ENCODE measurements at places on chromosomes 2 and 18.

DNA sequence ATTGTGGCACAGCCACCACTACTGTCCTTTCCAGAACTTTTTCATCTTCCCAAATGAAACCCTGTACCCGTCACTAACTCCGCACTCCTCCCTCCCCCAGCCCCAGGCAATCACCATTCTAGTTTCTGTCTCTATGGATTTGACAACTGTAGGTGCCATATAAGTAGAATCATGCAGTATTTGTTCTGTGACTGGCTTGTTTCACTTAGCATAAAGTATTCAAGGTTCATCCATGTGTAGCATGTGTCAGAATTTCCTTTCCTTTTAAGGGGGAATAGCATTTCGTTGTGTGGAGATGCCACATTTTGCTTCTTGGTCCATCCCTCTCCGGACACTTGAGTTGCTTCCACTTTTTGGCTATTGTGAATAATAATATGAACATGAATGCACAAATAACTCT lies 842 bp upstream of the CKAP2L start:
- DNase-seq: no peak

- no peak for DNase-seq
These were observed 14.4 kb downstream of the FMNL2 start for GRCh38 chr2:152349416-152349815.

DNA sequence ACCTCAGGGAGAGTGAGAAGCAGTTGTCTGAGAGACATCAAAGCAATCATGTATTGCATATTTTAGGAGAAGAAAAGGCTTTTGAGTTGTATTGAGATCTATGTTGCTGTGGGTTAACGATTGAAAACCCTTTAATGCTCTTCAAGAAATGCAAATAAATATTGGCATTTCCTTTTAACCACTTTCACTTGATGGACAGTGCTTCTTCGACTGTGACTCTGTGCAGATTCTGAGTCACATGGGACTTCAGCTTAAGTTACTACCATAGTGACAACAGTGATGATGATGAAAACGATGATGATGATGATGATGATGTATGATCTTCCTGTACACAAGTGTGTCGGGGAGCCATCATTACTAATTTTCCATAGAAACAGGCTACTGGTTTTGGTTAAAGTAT lies 181.8 kb downstream of the AKAIN1 start:
- DNase-seq: no peak

GRCh38 chr2:186027922-186028321 lies 289.3 kb downstream of the FSIP2 start:
- no peak for DNase-seq

DNA sequence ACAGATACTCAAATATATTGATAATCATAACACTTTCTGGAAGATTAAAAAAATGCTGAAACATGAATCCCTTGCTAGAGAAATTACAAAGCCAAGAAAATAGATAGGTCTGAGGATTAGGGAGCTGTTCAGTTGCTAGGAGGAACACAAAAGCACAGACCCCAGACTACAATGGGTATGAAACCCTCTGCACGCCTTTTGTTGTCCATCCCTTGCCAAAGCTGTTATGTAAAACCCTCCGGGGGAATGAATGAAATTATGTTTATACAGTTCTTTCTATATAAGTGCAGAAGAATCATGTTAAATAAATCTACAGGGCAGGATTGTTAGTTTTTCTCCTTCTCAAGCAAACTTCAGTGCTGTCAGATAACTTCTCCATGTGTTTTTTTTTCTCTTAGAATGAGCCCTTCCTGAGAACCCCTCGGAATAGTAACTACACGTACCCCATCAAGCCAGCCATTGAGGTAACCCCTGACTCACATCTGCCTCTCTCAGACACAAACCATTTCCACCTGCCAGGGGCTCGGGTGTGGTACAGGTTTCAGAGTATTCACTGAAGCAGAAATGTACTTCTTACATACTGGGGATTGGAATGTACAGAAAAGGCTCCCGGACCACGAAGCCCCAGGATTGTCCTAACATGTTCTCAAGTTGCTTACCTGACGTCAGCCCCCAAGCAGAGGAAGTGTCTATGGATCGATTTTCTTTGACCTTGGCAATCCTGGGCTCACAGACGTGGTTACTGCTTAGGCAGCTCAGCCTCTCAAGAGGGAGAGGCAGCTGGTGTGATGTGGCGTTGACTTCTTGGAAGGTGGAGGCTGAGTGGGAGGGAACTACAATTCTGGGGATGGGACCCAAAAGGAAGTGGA lies 118.0 kb downstream of the PLB1 start:
- no peak for DNase-seq

- peak; percentile 13 for DNase-seq
These were observed 107.5 kb upstream of the SRD5A2 start for GRCh38 chr2:31688282-31688681.

GRCh38 chr2:23607925-23608324 lies 222.9 kb downstream of the KLHL29 start:
- DNase-seq: no peak

GRCh38 chr2:137254052-137254451 lies 488.7 kb downstream of the THSD7B start:
- DNase-seq: no peak

- no peak for DNase-seq
These were observed 1.3 kb downstream of the PTPN2 start for GRCh38 chr18:12882453-12883371.

DNA sequence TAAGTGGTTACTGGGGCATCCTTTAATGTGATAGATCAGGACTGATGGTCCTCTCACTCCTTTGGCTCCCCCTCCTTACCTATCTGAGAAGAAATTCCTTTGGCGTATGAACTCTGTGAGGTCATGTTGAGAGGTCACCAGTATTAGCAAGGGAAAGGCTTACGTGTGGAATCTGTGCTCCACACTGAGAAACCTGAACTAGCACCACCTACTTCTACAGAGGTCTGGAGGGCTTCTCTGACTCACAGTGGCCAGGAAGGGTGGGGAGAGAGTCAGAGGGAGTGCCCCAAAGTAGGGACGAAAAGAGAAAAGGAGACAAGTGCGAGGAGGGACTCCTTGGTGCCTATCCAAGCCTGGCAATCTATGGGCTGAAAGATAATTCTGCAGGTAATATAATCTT lies 348.6 kb downstream of the TNS1 start:
- no peak for DNase-seq

DNA sequence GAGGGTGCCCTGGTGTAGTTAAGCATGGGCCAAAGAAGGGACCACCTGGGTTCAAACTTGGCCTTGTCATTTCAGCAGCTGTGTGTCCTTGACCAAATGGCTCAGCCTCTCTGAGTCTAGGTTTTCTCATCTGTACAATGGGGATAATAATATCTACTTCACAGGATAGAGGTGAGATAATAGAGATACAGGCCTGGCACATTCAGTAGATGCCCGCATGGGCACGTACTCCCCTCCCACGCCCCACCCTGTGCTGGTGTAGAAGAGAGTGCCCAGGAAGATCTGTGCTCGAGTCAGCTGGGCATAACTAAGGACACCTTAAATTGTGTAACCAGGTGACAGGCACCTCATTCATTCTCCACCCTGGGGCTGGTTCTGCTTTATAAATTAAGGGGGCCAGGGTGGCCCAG lies 8.4 kb upstream of the TMEM185B start:
- no peak for DNase-seq

DNA sequence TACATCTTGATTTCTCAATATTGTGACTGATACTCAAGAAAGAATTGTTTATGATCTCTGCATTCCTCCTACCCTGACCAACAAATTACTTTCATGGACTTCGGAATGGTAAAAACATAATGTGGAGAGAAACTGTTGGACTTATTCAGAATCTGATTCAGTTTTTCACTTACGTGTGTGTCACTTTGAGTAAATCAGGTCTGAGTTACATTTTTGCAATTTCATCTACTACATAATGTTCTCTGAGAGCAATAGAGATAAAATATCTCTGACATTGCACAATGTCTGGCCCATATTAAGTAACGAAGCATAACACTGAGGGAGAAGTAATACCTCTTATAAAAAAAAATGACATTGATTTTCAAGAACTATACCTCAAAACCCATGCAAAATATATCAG lies 1337.9 kb upstream of the CHAC2 start:
- DNase-seq: no peak

DNA sequence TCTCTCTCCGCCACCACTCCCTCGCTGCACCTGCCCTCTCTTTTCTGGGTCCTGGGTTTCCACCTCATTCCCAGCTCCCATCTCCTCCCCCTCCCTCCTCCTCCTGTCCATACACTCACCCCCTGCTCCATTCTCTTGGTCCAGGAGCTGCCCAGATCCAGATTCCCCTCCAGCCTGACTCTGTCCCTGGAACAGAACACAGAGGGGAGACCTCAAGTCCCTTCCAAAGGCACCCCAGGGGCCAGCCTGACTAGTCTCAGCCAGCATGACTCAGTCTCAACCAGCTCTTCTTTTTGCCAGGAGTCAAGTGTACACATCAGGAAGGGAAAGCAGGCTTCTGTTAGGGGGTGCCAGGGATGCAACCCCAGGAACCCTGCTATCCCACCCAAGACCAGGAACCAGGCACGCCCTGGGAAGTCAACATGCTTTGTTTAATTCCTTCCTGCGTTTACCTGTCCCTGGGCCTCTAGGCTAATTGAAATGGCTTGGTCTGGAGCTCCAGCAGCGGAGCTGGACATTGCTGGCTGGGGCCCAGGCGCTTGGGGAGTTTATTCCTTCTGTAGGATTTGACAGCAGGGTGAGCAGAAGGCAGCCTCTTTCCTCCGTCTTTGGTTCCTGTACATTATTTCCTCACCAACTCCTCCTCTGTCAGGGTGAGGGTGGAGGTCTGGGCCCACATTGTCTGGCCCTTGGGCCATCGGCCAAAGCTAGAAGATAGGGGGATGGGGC lies 28.4 kb upstream of the SELENOI start:
- DNase-seq: no peak

DNA sequence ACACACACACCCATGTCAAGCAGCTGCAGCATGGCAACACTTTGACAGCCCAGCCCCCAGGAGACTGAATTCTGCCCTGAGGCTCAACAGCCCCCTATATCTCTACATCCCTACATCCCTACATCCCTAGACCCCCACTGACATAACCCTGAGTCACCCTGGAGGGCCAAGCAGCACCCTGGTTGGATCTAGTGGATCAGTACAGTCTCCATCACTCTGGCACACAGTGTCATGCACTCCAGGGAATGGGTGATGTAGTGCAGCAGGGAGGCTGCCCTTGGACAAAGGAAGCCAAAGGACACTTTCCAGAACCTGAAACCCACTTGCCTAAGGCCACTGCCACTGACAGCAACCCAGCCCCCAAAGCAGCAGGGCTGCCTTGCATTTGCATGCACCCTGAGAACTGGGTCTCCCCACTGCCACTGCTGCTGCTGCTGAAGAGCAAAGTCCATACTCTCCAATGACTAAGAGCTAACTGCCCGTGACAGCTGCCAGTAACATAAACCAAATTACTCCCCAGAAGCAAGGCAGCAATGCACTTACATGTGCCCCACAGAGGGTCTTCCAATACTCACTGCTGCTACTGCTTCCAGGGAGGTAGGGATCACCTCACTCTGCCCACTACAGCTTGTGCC lies 681.6 kb upstream of the KLHL29 start:
- DNase-seq: no peak

DNA sequence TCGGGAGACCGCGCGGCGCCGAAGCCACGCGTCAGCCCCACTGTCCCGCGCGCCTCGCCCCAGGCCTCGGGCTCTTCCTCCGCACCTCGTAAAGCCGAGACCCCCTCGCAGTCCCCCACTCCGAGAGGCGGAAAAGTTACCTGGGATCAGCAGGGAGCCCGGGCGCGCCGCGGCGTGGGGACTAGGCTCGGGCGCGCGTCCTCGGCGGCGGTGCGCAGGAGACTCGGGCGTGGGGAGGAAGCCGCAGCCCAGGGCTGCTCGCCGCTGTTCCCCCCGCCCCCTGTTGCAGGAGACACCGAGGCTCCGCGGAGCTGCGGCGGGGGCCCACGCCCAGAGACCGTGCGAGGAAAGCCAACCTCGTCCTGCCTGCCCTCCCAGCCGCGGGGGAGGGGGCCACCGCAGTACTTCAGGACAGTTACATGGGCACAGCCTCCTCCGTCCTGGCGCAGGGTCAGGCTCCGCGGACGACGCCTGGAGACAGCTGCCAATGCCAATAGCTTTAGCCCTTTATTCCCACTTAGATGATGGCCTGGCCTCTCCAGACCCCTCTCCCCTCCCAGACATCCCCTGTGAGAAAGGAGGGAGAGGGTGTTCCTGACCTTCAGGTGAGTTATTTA lies at the start of gene EPB41L3:
Gene EPB41L3 (minus strand): TSS at position 225 of the 617 bp plus-strand sequence. CDS start 54,814 bp downstream, outside the sequence.
- no peak for DNase-seq

GRCh38 chr2:228615496-228615895 lies 434.0 kb upstream of the SPHKAP start:
- no peak for DNase-seq

DNA sequence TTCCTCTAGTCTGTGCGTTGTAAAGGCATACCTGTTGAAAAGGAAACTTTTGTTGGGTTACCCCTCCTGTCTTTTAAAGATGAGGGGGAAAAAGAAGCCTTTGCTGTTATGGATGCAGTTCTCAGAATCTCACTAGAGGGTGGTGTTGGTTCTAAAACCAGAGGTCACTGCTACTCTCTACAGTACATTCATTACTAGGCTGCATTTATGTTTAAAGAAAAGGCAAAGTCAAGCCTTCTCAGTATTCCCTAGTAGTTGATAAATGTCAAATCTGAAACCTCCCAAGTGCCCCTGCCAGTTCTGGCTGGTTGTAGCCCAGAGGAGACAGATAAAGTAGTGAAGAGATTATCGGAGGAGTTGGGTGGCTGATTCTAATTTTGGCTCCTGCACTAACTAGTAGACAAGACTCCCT lies 1.4 kb upstream of the PLCL1 start:
- DNase-seq: no peak

DNA sequence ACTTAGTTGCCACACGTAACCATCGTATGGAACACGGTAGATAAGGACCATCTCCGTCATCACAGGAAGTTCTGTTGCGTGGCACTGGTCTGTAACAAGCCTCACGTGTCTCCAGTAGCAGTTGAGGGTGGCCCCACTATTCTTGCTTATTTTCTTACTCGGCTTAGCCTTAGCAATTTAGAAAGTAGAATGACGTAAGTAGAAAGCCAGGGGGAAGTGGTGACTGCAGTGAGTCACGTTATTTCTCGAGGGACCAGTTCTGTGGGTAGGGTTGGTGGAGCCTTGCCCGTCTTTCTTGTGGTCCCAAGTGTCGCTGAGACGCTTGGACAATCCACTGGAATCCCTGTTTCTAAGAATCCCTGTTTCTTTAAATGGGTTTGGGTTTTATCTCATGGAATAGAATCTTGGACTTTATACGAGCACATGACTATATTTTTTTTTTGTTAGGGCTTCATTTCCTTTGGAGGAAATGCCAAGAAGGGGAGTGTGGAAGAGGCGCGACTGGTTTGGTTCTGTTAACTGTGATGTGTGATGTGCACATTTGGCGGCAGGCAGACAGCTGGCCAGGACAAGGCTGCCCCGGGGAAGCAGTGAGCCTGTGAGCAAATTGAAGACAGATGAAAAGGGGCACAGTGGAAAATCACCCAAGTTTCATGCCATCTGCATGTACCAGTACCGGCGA lies 96.2 kb downstream of the CABLES1 start:
- no peak for DNase-seq

- no peak for DNase-seq
These were observed 70.6 kb downstream of the EMILIN2 start for GRCh38 chr18:2917259-2918047.

- DNase-seq: no peak
These were observed 61.0 kb downstream of the TNFRSF11A start for GRCh38 chr18:62386091-62386490.

Data from KG1 (cell line).